Large intestine (tissue), 12 donors: ENCODE measurements at places on chromosomes 4 and X.

GRCh38 chr4:138412847-138413246 is 170.7 kb upstream of the SLC7A11 start:
- H3K36me3 ChIP-seq: no peaks in the 10 kb centered on the region
- H3K27me3 ChIP-seq: no peaks in the 10 kb centered on the region
- H3K4me1 ChIP-seq: no peaks in the 10 kb centered on the region
- no peak overlapping the region for H3K4me3 ChIP-seq
- no peak overlapping the region for H3K27ac ChIP-seq

- no peaks in the 10 kb centered on the region for H3K4me1 ChIP-seq
- no peak overlapping the region for H3K4me3 ChIP-seq
- H3K27ac ChIP-seq: no peak overlapping the region
- no peaks in the 10 kb centered on the region for H3K27me3 ChIP-seq
Observed at GRCh38 chr4:10212400-10212799, 95.8 kb upstream of the WDR1 start.

GRCh38 chr4:19346636-19347035 is 905.1 kb upstream of the SLIT2 start:
- H3K36me3 ChIP-seq: no peaks in the 10 kb centered on the region
- no peak overlapping the region for H3K27ac ChIP-seq
- DNase-seq: no peak

DNA sequence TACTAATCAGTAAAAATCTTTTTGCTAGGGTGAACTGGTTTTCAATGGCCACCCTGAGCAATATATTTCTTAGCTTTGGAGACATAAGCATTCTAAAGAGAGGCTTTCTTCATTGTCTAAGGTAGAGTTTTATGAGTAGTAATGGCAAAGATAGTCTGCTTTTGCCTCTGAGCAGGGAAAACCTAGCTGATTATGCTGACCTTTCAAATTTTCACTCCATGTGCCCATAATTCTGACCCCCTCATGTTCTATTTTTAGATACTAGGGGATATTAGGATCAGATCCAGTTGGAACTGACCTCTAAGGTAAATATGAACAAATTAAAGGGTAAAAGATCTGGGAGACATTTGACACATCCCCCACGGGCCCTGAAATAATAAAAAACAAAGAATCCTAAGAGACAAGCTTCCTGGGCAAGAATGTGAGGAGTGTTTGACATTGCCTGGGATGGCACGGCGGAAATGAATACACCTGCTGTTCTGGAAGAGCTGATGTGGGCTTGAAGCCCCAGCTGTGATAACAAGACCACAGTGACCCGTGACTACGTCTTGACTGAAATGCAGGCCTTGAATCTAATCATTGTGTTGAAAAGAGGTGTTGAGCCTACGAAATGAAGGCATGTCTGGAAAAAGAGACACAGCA is 392.1 kb upstream of the FRG1 start:
- no peaks in the 10 kb centered on the region for H3K27me3 ChIP-seq
- no peak overlapping the region for H3K4me3 ChIP-seq
- H3K27ac ChIP-seq: no peak overlapping the region
- no peak for DNase-seq
- no peaks in the 10 kb centered on the region for H3K36me3 ChIP-seq

DNA sequence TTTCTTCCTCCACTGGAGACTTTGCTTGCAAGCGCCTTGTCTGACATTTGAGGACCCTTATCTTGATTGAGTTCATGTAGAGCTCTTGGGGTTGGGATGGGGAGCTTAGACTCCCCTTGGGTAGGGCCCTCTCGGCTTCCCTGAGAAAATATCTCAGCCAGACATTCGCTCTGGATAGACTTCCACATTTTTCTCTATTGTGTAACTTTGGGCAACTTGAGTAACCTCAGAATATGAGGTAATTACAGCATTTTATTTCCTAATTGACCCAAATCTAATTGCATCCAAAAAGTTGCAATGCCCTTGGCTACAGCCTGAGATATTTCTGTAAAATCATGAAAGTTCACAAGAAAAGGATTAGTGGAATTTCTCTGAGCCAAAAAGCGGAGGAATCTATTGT is 102.8 kb upstream of the MXRA5 start:
- no peak overlapping the region for H3K4me3 ChIP-seq
- no peak for DNase-seq
- H3K27me3 ChIP-seq: no peaks in the 10 kb centered on the region

- DNase-seq: no peak
- H3K27ac ChIP-seq: no peak overlapping the region
- no peaks in the 10 kb centered on the region for H3K36me3 ChIP-seq
- H3K4me1 ChIP-seq: no peaks in the 10 kb centered on the region
- no peak overlapping the region for H3K4me3 ChIP-seq
- no peaks in the 10 kb centered on the region for H3K27me3 ChIP-seq
Observed at GRCh38 chr4:188242041-188242440, 102.8 kb downstream of the TRIML1 start.

DNA sequence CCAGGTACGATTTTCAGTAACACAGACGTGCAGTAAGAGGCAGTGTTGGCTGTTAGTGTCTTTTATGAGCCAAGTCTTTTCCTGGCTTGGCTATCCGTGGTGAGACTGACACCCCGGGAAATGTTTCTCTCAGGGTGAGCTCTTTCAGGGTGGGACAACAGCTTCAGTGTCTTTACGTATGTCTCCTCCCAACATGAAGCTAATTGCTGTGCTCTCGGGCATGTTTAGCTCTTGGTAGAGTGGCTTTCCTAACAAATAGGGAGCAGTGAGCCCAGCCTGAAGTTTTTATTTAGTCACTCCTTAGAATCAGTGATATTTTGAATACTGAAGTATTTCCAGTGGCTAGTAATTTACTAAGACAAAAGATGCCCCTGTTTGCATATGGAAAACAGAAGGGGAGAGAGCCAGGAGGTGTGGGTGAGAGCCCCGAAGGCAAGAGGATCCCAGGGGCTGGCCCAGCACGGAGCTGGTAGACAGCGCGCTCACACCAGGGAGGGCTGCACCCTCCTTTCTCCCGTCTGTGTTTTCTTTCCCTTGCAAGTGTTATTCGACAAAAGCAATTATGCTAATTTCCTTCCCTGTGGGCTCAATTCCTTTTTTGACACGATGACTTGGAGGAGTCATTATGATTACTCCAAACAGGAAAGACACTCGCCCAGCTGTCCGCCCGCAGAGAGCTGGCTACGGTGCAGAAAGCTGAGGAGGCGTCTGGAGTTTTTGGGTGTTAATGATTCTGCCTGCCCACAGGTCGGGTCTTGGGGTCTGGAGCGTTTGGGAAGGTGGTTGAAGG is 47.7 kb downstream of the PDGFRA start:
- no peak for DNase-seq
- no peak overlapping the region for H3K27ac ChIP-seq
- H3K36me3 ChIP-seq: peaks cover 6% of the 10 kb centered on the region
- H3K4me3 ChIP-seq: no peak overlapping the region

DNA sequence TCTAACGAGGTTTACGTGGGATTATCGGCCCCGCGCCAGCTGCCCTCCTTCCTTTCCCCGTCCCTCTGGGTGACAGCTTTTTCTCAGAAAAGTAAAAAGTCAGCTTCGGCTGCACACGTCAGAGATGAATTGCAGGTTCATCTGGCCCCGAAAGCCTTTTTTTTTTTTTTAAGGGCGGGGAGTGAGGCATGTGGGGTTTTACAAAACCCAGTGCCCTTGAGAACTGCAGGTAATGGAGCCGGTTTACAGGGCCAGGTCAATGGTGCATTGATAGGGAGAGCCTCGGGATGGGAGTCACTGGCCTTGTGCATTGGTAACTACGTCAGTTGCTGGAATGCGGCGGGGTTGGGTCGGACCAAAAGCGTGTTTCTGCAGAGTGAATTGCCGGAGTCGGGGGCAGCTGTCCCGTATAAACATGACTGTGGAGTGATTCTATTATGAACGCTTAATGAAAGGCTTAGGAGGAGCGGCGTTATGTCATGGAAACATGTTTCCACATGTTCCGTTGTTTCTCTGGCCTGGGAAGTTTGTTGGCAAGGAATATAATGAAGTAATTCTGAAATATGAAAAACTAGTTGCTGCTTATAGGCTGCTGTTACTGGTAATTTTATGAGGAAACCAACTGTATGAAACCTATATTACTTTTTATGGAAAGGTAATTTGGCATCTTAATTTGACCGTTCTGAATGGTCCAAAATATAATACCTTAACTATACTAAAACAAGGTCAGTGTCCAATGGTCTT is 1.1 kb downstream of the HSPA4L start:
- peak; percentile 72 for DNase-seq
- H3K36me3 ChIP-seq: no peaks in the 10 kb centered on the region

GRCh38 chrX:38803243-38803587 is 2.0 kb downstream of the MID1IP1 start:
- H3K27ac ChIP-seq: peak overlapping the region; percentile 90
- H3K36me3 ChIP-seq: no peaks in the 10 kb centered on the region
- H3K4me1 ChIP-seq: peaks cover 7% of the 10 kb centered on the region
- DNase-seq: no peak

- no peak for DNase-seq
- H3K4me1 ChIP-seq: no peaks in the 10 kb centered on the region
- H3K27ac ChIP-seq: no peak overlapping the region
- no peaks in the 10 kb centered on the region for H3K27me3 ChIP-seq
Observed at GRCh38 chr4:294732-295131, 10.5 kb downstream of the ZNF732 start.

GRCh38 chr4:93187466-93187865 is 641.1 kb upstream of the ATOH1 start:
- H3K36me3 ChIP-seq: no peaks in the 10 kb centered on the region
- H3K27me3 ChIP-seq: no peaks in the 10 kb centered on the region
- no peak overlapping the region for H3K4me3 ChIP-seq
- no peak overlapping the region for H3K27ac ChIP-seq
- no peak for DNase-seq

DNA sequence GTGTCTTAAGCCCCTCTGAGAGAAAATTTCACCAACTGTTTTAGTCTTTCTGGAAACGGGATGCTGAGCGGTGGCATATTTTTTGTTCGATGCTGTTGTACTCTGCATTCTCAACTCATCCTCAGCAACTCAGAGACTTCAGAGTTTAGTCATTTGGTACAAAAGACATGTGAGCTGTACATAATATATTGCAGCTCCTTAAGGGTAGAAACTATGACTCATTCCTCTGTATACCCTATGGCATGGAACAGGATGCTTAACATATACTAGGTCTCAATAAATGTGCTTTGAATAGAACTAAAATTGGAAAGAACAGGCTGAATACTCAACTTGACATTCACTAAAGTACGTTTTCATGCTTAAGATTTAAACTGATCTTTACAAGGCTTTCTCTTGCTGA is 130.5 kb upstream of the SLITRK2 start:
- H3K27me3 ChIP-seq: no peaks in the 10 kb centered on the region
- no peaks in the 10 kb centered on the region for H3K4me1 ChIP-seq
- no peaks in the 10 kb centered on the region for H3K36me3 ChIP-seq
- no peak for DNase-seq
- no peak overlapping the region for H3K4me3 ChIP-seq
- H3K27ac ChIP-seq: no peak overlapping the region

DNA sequence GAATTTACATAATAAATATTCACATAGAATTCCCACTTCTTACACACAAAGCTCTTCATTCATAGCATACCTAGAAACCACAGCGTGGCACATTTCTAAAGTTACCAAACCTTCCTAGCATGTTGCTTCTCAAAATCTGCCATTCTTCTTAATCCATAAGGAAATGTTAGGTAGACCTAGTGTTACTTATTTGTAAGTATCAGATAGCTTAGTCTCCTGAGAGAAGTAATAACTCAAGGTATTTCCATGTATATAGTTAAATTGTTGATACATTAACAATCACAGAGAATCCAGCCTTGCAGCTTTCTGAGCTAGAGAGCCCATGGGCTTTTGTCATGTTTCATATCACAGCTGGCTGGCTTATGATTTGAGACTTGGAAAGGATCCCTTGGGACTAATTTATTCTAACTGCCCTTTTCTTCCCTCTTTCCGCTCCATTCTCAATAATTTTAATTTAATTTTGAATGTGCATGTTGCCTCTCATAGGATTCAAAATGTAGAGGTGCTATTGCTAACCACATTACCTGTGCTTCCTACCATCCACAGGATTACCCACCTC is 17.6 kb downstream of the SH3RF1 start:
- no peak for DNase-seq
- peaks cover 60% of the 10 kb centered on the region for H3K4me1 ChIP-seq
- H3K27ac ChIP-seq: peak overlapping the region; percentile 99
- H3K27me3 ChIP-seq: no peaks in the 10 kb centered on the region

- no peak for DNase-seq
- H3K27me3 ChIP-seq: no peaks in the 10 kb centered on the region
- no peaks in the 10 kb centered on the region for H3K4me1 ChIP-seq
- H3K4me3 ChIP-seq: no peak overlapping the region
- H3K36me3 ChIP-seq: no peaks in the 10 kb centered on the region
- no peak overlapping the region for H3K27ac ChIP-seq
Observed at GRCh38 chr4:111128327-111128726, 505.4 kb upstream of the PITX2 start.

- no peaks in the 10 kb centered on the region for H3K4me1 ChIP-seq
- H3K4me3 ChIP-seq: no peak overlapping the region
- H3K27me3 ChIP-seq: no peaks in the 10 kb centered on the region
- DNase-seq: peak; percentile 35
Observed at GRCh38 chrX:39152106-39152649, 350.9 kb downstream of the MID1IP1 start.

DNA sequence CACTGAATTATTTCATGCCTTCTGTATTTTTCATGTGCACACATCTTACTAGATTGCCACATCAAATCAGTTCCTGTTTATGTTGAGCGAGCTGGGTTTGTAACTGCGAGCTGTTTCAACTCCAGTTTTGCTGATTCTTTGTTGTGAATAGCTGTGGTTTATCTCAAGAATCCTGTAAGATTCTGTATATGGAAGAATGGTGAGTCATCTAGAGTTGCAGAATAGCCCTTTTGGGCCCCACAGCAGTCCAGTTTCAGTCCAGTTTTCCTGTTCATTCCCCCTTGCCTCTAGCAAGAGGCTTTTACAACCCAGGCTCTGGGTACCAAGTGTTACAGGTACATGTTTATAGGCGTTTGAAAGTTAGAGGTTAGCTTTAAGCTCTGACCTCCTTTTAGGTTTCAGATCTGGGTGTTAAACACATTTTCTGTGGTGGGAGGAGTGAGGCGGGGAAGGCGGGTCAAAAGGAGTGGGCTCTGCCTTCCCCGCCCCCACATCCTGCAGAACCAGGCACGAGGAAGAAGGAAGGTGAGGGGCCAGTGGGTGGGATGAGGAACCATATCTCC is 32.7 kb downstream of the TBC1D14 start:
- DNase-seq: peak; percentile 94
- peak overlapping the region; percentile 96 for H3K27ac ChIP-seq
- H3K36me3 ChIP-seq: peaks cover 3% of the 10 kb centered on the region

GRCh38 chr4:137180349-137180748 is 351.9 kb downstream of the PCDH18 start:
- H3K4me3 ChIP-seq: no peak overlapping the region
- H3K27me3 ChIP-seq: no peaks in the 10 kb centered on the region
- H3K27ac ChIP-seq: no peak overlapping the region
- DNase-seq: no peak

GRCh38 chrX:18010253-18010652 is 149.2 kb upstream of the RAI2 start:
- no peak overlapping the region for H3K4me3 ChIP-seq
- H3K4me1 ChIP-seq: no peaks in the 10 kb centered on the region
- no peaks in the 10 kb centered on the region for H3K27me3 ChIP-seq
- no peak overlapping the region for H3K27ac ChIP-seq
- no peak for DNase-seq
